ENCODE measurements at places on chromosomes 3 and 15.

- DNase-seq, result no peak
Measured at GRCh38 chr3:11705049-11705448, 61.3 kb upstream of the VGLL4 start.

GRCh38 chr3:25313286-25313685, 114.8 kb upstream of the RARB start:
- DNase-seq, result no peak

DNA sequence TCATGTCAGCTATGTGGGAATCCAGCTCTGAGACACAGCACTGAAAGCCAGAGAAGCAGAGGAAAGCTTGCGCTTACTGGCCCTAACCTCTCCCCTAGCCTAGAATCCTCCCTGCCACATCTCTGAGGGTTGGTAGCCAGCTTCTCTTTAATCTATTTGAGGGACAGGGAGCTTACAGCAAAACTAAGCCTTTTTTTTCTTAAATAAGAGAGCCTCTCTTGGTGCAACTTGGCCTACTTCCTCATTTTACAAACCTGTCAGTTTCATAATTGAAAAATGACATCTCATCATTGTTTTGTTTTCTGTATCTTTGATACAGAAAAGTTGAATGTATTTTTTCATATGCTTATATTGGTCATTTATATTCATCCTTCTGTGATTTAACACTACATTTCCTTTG, 193.9 kb downstream of the ZNF621 start:
- DNase-seq, result no peak

GRCh38 chr3:14150078-14150477, 25.2 kb downstream of the TMEM43 start:
- no peak for DNase-seq

GRCh38 chr15:83299462-83299861, 15.0 kb upstream of the BNC1 start:
- no peak for DNase-seq

DNA sequence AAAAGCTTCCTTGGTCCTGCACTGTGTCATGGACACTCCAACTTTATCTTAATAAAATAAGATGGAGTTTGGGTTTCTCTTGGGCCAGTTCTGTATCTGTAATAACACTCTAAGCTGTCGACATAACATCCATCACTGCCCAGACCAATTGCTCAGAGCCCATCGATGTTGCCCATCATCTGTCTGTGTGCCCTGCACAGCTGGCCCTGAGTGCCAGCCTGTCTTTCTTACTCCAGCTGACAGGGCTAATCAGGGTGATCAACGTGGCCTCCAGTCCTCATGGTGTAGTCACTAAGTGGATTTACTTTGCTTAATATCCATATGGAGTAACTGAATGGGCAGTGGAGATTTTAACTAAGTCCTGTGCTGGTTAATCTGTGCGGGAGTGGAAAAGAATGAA, 419.8 kb upstream of the TPM1 start:
- no peak for DNase-seq

DNA sequence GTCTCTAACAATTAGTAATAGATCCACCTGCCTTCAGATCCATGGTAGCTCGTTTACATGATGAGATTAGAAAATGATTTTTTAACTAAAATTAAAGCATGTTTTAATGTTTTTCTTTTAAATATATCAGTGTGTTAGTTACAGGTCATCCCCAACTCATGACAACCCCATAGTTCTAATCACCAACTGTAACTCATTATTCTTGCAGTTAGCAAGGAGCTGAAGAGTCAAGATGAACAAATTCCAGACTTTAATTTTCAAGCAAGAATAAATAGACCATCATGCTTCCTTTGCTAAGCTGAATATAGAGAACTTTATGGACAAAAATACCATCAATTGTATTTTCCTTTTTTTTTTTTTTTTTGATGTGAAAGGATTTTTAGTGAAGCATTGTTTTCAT, 101.1 kb downstream of the TOP2B start:
- DNase-seq, result no peak

DNA sequence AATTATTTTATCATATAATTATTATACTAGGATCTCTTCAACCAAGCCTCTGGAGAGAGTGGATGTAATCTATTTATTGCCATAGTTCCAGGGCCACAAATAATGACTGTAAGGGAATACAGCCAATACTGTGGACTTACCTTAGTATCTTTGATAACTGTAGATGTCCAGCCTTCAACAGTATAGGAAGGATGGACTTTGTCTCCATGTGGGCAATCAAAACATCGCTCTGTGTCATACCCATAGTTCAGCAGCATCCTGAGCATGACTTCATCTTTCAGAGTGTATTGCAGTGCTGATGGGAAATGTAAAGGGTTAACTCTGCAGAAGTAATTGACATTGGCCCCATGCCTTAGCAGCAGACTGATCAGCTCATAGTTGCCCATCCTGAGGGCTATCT, 14.2 kb downstream of the ASB14 start:
- DNase-seq, result no peak

GRCh38 chr15:80588801-80589200, 106.3 kb upstream of the ABHD17C start:
- no peak for DNase-seq

- no peak for DNase-seq
Measured at GRCh38 chr15:68785541-68785940, 35.2 kb downstream of the ANP32A start.

GRCh38 chr3:128435058-128435457, 31.6 kb downstream of the DNAJB8 start:
- no peak for DNase-seq

- no peak for DNase-seq
Measured at GRCh38 chr15:81398910-81399551, 25.0 kb upstream of the TMC3 start.

DNA sequence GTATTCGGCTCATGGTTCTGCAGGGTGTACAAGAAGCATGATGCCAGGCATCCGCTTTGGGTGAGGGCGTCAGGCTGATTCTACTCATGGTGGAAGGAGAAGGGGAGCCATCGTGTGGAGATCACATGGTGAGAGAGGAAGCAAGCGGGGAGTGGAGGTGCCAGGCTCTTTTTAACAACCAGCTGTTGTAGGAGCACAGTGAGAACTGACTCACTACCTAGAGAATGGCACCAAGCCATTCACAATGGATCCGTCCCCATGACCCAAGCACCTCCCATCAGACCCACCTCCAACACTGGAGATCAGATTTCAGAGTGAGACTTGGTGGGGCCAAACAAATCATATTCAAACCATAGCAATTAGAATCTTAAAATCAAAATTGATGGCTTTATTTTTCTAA, 259.8 kb upstream of the CTDSPL start:
- DNase-seq, result no peak

DNA sequence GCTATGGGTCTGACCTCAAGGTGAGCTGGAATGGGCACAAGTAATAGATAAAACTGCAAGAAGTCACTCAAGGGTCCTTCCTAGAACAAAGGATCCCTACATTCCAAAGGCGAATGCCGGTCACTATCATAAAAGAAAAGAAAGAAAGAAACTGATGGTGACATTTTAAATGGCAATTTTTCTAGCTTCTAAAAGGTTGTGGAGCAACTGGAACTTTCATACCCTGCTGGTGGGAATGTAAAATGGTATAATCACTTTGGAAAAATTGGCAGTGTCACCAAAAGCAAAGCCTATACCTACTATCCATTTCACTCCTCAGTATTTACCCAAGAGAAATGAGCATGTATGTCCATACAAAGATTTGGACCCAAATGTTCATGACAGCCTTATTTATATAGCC, 4.2 kb downstream of the CCRL2 start:
- DNase-seq, result no peak

DNA sequence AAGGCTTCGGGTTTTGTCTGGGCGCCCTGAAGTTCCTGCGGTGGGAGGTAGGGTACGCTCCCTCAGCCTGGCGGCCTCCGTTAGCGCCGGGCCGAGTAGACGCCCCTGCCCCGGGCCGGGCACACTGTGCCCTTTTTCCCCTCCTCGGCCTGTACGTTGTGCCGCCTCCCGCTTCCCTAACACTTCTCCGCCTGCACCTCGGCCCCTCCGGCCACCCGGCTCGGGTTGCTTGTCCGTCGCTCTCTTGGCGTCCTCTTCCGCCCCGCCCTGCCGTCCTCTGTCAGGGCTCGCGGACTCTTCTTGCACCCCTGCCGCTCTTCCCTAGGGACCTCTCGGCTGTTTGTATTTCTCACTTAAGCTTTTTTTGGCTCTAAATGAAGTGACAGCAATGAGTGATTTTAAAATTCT, 384 bp downstream of the KNL1 start:
- no peak for DNase-seq

DNA sequence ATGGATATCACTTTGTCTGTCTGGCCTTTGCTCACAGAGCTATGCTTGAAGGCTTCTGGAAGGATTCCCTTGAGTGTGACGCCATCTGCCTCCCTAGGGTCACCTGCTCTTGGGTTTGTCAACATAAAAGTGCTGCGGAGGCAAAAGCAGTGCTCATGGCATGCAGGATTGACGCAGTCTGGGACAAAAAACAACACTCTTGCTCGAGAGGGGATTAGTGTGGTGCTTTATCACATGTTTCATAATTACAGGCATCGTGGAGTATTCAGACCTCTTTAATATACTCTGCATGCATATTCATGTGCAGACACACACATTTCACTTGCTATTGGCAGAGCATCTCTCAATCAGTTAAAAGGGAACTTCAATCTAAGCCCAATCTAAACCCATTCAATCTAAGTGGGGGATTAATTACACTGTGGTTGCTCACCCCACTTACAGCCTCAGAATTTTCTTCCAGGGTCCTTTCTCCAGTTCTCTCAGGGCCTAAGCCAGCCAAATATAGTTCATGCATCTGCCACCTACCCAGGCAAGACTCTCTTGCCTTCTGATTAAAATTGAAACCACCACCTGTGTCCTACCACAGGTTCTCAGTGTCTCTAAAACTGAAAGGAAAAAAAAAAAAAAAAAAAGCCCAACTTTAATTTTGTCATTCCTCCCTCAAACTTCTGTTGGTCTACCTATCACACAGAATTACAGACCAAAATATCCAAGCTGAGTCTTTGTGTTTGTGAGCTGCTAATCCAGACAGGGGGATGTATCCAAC, 75.6 kb downstream of the BFSP2 start:
- no peak for DNase-seq

- no peak for DNase-seq
Measured at GRCh38 chr3:194482196-194482593, 4.6 kb downstream of the ATP13A3 start.

DNA sequence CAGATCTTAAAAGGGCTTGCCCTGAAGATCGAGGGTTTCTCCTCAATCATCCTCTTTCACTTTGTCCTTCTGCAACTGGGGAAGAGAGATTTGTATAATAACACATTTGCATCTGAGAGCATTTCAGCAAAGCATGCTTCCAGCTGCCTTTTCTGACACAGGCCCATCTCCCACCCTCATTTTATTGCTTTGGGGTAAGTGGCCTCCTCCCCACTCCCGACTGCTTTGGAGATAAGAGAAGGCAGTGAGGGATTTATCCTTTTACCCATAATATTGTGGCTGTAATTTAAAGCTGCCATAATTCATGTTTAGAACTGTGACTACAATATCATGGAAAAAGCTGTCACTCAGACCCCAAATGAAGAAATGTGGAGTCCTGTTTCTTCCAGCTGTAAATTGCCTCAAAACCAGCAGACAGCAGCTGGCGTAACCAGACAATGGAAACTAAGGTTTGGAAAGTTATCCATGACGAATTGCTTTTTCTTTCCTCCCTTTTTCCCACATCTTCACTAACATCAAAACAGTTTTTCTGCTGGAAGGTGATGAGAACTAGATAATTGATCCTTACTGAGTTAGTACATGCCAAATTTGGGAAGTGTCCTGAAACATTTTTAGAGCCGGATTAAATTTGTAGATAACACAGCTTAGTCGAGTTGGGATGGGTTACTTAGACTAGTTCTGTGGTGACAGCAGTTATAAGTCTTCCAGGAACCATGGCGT, 104.2 kb upstream of the PFN2 start:
- DNase-seq, result no peak

- DNase-seq, result no peak
Measured at GRCh38 chr3:152095472-152095871, 173.3 kb upstream of the MBNL1 start.

DNA sequence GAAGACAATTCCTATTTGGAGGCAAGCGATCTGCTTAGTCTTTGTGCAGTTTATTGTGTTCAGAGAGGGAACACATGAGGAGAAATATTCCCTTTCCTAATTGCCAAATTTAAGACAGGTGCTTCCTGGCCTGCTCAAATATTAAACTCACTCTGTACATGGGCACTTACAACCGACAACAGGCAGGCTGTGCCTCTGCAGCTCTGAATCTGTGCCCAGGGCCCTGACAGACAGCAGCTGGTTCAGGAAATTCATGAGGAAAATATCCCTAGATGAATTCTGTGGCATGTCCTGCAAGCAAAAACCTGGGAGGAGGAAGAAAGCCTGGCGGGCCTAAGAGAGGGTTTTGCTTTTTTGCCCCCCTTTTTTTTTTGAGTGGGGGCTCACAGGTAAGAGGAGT, 169.3 kb upstream of the TRIM42 start:
- no peak for DNase-seq

GRCh38 chr3:52882377-52882776, 15.0 kb downstream of the STIMATE start:
- DNase-seq, result no peak

DNA sequence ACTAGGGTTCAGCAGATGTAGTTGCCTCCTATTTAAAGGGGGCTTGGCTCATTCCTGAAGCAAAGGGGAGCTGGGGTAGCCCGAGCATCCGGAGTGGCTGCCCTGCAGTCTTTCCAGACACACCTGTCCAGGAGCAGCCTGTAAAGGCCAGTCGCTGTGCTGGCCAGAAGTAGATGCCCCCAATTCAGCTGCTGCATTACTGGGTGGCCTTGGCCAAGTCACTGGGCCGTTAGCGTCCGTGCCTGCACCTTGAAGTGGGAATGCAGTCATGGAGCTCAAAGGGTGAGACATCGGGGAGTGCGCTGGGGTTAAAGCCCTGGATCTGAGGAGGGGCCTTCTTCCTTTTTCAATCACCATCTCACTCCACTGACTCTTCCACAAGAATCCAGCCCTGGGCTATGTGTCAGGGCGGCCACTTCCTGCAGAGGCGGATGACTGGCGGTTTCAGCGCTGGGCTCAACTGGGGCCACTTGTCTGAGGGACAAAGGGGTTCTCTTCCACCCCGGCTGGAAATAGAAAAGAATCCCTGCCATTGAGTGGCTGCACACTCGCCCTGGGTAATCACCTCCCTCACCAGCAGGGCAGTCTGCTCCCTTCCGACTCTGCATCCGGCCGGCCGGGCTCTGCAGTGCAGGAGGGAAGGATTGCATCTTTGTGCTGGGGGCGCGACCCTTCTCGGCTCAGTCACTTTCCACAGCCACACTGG, 11.8 kb downstream of the ALDH1A3 start:
- DNase-seq, result no peak

Measured in activated naive CD4-positive, alpha-beta T cell (primary cell).